Right atrium auricular region (tissue), 2 donors: ENCODE measurements at places on chromosomes 2 and 18. TPM values are rescaled to one million over a fixed set of nuclear protein-coding genes. Genes with fewer than 3 reads are reported as not detected.

DNA sequence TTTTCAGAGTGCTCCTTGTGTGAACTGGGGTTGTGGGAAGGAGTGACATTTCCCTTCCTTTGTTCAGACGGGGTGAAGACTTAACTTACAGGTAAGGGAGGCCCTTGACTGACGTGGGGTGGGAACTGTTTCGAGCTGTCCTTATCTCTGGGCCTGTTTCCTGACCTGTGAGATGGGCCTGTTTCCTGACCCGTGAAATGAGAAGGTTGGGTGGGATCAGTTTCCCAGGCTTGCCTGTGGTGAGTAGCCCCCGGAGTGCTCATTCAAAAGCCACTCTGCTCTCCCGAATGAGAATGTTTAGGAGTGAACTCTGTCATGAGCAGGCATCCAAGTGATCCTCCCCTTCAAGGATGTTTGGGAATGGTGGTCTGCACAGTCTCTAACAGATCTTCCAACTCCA is 4.1 kb upstream of the LYPD6B start:
- no peak for DNase-seq

- no peak for DNase-seq
Observed at GRCh38 chr2:26540306-26540705, 62.4 kb upstream of the OTOF start.

- DNase-seq, result no peak
Observed at GRCh38 chr18:46321955-46322354, 217.8 kb downstream of the HAUS1 start.

DNA sequence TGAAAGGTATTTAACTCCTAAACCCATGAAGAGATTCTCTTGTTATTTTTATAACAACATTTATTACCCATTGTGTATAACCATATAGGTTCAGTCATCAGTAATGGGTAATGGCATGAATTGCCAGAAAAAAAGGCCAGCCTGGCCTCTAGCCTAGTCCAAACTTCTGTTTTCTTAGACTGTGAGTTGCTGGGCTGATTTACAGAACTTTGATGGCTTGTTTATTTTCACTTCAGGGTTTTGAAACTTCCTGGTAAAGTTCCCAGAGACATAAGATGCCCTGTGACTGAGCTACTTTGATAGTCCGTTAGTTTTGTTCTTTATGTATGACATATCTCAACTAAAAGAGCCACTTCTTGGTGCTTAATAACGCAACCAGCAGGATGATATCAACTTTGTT is 164.8 kb downstream of the METTL4 start:
- DNase-seq, result no peak

GRCh38 chr18:45726603-45727002 is 2.6 kb downstream of the SLC14A1 start:
- no peak for DNase-seq

DNA sequence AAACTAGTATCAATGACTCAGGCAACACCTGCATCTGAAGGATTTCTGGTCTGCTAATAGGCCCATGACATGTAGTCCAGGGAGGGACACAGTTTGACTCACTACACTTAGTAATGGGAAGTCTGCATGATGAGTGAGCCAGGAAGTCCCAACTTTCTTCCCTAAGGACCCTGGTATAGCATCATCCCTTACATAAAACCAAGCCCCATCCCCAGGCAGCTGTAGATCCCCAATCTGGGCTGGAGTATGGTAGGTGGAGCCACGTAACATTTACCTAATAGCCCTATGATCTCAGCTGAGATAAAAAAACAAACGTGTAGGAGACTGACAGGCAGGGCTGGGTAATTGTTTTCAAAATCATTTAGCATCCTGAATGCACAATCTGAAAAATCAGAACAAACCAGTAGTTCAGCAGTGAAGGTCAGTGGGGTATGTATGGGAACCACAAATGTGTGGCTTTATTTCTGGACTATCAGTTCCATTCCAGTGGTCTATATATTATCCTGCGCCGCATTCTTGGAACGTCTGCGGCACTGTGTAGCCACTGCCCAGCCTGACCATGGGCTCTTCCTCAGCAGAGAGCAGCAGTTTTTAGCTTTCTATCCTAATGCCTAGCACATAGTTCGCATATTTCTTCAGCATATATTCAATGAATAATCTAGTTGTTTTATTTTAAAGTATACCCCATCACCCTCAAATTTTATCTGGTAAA is 33.5 kb downstream of the EPB41L3 start:
- no peak for DNase-seq

GRCh38 chr2:229646186-229646723 is 68.1 kb downstream of the DNER start:
- DNase-seq, result no peak

DNA sequence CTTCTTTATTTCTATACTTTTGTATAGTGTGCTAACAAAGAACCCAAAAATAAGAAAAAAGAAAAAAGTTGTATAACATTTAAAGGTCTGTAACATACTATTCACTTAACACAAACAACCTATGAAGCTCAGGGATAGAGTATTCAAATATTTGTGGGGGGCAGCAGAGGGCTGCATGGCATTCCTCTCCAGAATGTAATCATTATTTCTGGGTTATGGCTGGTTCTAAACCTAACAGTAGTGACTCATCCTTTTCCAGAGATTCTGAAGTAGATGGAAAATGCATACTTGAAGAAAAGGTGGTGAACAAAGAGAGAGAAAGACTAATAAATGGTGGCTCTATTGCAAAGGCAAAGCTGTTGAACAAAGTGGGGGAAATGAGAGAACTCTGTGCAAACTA is 249.4 kb downstream of the NRXN1 start:
- no peak for DNase-seq

DNA sequence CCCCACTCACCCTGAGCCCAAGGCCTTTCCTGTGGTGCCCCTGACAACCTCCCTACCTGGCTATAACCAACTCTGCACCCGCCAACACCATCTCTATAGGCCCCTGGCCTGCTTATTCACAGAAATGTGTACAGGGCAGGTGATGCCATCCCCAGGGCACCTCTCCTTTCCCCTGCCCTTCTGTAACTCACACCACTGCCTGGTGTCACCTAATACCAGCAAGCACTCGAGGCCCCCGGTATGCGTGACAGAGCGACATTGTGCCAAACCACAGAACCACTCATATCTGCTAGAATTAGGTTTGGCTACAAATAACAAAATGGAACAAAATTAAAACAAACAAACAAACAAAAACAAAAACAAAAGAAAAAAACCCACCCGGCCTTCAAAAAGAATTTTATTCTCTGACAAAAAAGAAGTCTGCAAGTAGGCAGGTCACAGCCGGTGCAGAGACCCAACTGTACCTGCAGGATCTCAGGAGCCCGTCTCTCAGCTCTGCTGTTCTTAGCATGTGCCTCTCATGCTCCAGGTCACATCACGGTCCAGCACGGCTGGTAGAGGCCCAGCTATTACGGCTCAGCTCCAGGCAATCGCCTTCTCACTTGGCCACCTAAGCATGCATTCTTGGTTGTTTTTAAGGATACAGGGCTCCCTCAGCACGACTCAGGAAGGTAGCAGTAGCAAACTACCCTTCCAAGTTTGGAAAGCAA is 51.4 kb downstream of the FAM178B start:
- no peak for DNase-seq

DNA sequence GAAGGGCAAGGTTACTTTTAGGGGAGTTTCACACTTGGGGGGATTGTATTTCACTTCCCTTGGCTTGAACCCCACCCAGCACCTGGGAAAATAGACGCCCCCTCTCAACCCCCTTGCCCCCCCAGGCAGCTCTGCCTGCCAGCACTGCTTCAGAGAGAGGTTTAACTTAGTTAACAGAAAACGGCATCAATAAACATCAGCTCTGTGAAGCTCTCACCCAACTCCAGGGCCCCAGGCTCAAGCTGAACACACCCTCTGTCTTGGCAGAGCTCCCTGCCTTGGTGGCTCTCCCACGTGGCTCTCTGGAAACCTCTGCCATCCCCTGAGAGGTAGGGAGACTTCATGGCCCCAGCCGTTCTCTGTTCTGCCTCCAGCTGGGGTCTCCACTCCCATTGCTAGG is 244.1 kb downstream of the ACKR3 start:
- DNase-seq, result no peak

- DNase-seq, result no peak
Observed at GRCh38 chr2:27652790-27653189, 10.6 kb downstream of the SUPT7L start.

GRCh38 chr2:219245148-219245898 is at the start of the genes GLB1L and STK16:
TSS of gene GLB1L (minus strand) at chr2:219245444. CDS start at chr2:219243573, 1,871 bp downstream.
TSS of gene STK16 (plus strand) at chr2:219245479. CDS start at chr2:219246000, 521 bp downstream.
- peak; percentile 96 for DNase-seq

DNA sequence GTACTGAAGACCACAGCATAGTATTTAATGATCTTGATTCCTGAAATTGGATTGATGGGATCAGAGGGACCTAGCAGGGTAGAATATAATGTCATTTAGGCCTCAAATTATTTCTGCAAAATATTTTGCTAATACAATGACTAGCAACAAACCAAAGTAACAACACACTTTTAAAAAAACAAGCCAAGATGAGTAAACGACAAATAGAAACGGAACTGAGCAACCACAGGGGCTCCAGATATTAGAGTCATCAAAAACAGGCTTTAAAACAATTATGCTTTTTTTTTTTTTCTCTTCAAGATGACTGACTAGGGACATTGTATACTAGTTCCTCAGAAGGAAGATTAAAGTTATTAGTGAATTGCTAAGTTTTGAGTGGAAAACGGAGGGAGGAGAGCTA is 447.1 kb upstream of the MMADHC start:
- DNase-seq, result no peak

DNA sequence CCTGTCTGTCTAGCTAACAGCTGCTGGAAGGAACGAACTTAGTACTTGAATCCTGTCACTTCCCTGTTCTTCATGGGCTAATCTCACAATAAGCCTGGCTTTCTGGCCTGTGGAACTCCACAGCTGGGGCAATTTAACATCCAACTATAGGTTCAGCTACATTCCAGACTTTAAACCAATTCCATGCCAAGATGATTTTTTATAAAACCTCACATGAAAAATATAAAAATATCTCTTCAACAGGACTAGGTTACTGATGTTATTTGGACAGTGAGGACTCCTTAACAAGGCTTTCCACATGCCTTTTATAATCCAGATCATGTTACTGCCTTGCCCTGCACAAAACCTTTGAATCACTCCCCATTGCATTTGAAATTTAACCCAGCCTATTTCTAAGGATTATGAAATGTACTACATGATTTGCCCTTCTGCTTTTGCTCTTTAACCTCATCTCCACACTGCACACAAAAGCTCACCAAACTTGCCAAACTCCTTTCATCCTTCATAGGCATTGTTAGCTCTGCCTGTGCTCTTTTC is 863.2 kb upstream of the CHAC2 start:
- no peak for DNase-seq

DNA sequence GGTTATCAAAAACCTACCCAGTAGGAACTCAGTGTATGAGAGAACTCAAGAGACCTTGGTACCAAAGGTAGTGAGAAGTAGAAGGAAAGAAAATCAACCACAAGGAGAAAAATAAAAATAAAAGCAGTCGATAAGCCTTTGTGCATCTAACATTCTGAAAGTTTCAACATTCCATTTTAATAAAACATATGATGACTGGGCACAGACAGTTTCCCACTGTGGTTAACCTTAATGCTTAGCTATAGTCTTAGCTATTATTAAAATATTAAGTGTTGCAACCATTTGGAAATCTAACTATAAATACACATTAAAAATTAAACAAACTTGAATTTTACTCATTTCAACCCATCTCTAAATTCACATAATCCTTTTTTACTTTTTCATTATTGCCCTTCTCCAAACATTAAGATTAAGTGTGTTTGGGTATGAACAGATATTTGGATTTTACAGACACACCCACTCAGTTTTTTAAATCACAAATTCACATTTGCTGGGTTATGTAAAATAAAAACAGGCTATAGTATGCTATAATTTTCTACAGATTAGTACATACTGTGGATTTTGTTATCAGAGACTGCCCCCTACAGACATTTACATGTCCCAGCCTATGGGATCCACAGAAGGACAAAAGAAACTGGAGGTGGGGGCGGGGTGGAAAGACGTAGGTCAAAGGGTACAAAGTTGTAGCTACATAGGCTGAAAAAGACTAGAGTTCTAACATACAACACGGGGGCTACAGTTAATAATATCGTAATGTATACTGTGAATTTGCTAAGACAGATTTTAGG is 32.8 kb downstream of the SRBD1 start:
- no peak for DNase-seq

DNA sequence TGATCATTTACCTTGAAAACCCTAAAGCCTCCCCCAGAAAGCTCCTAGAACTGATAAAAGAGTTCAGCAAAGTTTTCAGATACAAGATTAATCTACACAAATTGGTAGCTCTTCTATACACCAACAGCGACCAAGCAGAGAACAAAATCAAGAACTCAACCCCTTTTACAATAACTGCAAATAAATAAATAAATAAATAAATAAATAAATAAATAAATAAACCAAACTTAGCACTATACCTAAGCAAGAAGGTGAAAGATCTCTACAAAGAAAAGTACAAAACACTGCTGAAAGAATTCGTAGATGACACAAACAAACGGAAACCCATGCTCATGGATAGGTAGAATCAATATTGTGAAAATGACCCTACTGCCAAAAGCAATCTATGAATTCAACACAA is 182.0 kb upstream of the RND3 start:
- DNase-seq, result no peak

DNA sequence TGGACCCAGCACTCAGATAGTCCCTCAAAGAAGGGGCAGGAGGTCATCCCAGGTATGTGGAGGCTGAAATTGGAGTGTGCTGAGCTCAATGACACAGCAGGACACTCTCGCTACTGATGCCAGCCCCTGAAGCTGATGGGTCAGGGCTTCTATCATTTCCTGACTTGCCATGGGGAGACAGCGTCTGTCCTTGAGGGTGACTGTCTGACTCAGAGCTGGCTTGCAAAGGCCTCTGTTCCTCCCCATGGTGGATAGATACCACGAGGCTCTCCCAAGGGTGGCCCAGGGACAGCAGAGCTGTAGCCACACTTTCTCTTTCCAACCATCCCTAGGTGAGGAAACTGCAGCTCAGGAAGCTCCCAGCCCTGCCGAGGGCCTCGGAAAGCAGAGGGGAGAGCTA is 10.8 kb downstream of the ALPG start:
- no peak for DNase-seq

GRCh38 chr2:218605432-218605831 is 2.3 kb upstream of the PLCD4 start:
- no peak for DNase-seq

- no peak for DNase-seq
Observed at GRCh38 chr18:9068346-9068745, 34.2 kb upstream of the NDUFV2 start.

Gene DSG4
- total RNA-seq, result not detected

Gene ZAP70
- 0.86 TPM for total RNA-seq

Gene SPATA3
- total RNA-seq, result not detected

Gene FKBP1B
- total RNA-seq, result 8.5 TPM

Gene DOK6
- total RNA-seq, result 2.0 TPM
